ENCODE measurements at places on chromosomes 1 and 21.
A peak's percentile ranks its signal among the peaks of the same experiment; 100 is the strongest.

- no peaks in the 10 kb centered on the region for H3K36me3 ChIP-seq
- H3K4me3 ChIP-seq: no peak overlapping the region
- H3K27me3 ChIP-seq: no peaks in the 10 kb centered on the region
Measured at GRCh38 chr1:94580367-94581115, 39.0 kb upstream of the F3 start.

DNA sequence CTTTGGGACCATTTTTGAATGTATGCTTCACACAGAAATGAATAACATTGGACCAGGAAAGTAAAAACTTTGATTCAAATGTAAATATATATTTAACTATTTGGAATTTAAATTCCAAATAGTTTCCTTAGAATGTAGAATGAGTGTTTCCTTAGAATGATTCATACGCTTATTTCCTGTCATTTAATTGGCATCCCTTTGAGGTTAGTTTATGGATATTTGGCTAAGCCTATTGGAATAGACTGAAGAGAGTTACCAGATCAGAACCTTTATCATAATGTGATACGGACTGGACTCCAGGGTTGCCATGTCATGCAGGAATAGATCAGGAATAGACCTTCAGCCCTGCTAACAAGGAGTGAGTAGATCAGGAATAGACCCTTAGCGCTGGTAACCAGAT is 133.1 kb downstream of the TNNI3K start:
- no peak for DNase-seq
- H3K4me1 ChIP-seq: no peaks in the 10 kb centered on the region

DNA sequence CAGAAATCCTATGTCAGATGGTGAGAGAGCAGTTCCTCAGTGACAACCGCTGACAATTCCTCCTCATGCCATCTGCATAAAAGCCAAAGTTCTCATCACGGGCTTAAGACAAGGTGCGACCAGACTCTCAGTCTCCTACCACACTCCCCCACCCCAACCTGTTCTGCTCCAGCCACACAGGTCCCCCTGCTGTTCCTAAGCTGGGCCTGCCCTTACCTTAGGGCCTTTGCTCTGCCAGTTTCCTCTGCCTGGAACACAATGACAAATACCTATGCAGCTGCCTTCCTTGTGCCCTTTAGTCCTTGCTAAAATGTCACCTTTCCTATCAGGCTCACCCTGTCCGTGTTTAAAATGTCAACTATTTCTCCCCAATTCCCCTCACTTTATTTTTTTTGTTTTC is 382.2 kb downstream of the NTNG1 start:
- H3K27ac ChIP-seq: no peak overlapping the region
- no peaks in the 10 kb centered on the region for H3K27me3 ChIP-seq
- no peaks in the 10 kb centered on the region for H3K36me3 ChIP-seq
- H3K4me1 ChIP-seq: peaks cover 13% of the 10 kb centered on the region
- no peak overlapping the region for H3K4me3 ChIP-seq

- DNase-seq: peak; percentile 94
- H3K36me3 ChIP-seq: no peaks in the 10 kb centered on the region
- H3K4me1 ChIP-seq: peaks cover 22% of the 10 kb centered on the region
- H3K27me3 ChIP-seq: no peaks in the 10 kb centered on the region
- H3K4me3 ChIP-seq: no peak overlapping the region
- peak overlapping the region; percentile 23 for H3K27ac ChIP-seq
Measured at GRCh38 chr21:21165063-21165645, 166.9 kb downstream of the NCAM2 start.

GRCh38 chr1:18599086-18599485 is 31.6 kb upstream of the PAX7 start:
- H3K4me3 ChIP-seq: no peak overlapping the region
- no peaks in the 10 kb centered on the region for H3K36me3 ChIP-seq
- no peak for DNase-seq
- no peaks in the 10 kb centered on the region for H3K4me1 ChIP-seq
- H3K27ac ChIP-seq: no peak overlapping the region

DNA sequence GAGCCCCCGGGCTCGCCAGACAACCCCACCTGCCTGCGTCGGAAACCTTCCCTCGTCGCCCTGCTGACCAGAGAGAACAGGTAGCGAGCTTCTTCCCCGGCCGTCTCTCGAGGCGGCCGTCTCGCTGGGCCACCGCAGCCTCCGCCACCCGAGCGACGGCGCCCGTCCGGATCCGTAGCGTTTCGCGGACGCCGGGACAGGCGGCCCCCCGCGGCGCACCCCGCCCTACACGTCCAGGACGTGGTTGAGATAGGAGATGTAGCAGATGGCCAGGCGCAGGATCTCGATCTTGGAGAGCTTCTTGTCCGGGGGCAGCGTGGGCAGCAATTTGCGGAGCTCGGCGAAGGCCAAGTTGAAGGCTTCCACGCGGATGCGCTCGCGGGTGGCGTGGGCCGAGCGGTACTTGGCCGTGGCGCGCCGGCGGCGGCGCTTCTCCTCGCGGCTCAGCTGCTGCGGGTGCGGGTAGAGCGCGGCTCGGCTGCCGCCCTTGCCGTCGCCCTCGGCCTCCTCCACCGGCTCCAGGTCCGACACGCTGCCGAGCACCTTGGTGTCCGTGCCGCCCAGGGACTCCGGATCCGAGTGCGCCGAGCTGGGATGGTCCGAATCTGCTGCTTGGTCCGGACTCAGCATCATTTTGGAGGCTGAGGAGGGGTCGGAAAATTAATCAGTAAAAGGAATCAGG is 3.0 kb downstream of the NHLH2 start:
- H3K27me3 ChIP-seq: peaks cover 69% of the 10 kb centered on the region
- no peaks in the 10 kb centered on the region for H3K36me3 ChIP-seq
- peak; percentile 28 for DNase-seq
- no peaks in the 10 kb centered on the region for H3K4me1 ChIP-seq
- H3K4me3 ChIP-seq: 0 out of 2 replicates have a peak overlapping the region, but pooled peaks have one; percentile 51
- H3K27ac ChIP-seq: no peak overlapping the region

GRCh38 chr1:89633800-89634625 is 1.1 kb downstream of the LRRC8C start:
- DNase-seq: peak; percentile 57
- no peaks in the 10 kb centered on the region for H3K36me3 ChIP-seq
- peak overlapping the region; percentile 90 for H3K4me3 ChIP-seq
- H3K27ac ChIP-seq: 0 out of 2 replicates have a peak overlapping the region, but pooled peaks have one; percentile 21
- H3K27me3 ChIP-seq: no peaks in the 10 kb centered on the region

- H3K36me3 ChIP-seq: 0 out of 2 replicates have a peak, but pooled peaks cover 4% of the 10 kb centered on the region
- peaks cover 13% of the 10 kb centered on the region for H3K4me1 ChIP-seq
- H3K27ac ChIP-seq: no peak overlapping the region
Measured at GRCh38 chr1:231557411-231557810, 28.9 kb downstream of the TSNAX start.

DNA sequence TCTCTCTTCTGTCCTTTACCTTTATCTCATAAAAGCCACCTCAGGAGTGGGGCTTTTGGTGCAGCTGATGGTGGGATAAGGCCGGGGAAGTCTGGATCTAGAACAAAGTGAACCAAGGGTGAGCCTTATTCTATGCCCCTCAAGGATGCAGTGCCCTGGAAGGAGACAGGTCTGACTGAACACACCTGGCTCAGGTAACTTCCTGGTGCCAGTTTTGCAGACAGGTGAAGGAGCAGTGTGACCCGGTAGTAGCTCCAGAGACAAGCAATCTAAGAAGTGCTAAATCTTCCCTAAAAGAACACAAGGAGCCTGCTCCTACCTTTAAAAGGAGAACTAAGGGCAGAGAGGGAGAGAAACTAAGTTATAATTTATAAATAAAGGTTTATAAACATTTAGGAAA is 2.9 kb downstream of the KCNJ15 start:
- peaks cover 30% of the 10 kb centered on the region for H3K4me1 ChIP-seq
- H3K4me3 ChIP-seq: no peak overlapping the region
- H3K27me3 ChIP-seq: no peaks in the 10 kb centered on the region
- DNase-seq: no peak
- no peaks in the 10 kb centered on the region for H3K36me3 ChIP-seq
- no peak overlapping the region for H3K27ac ChIP-seq

DNA sequence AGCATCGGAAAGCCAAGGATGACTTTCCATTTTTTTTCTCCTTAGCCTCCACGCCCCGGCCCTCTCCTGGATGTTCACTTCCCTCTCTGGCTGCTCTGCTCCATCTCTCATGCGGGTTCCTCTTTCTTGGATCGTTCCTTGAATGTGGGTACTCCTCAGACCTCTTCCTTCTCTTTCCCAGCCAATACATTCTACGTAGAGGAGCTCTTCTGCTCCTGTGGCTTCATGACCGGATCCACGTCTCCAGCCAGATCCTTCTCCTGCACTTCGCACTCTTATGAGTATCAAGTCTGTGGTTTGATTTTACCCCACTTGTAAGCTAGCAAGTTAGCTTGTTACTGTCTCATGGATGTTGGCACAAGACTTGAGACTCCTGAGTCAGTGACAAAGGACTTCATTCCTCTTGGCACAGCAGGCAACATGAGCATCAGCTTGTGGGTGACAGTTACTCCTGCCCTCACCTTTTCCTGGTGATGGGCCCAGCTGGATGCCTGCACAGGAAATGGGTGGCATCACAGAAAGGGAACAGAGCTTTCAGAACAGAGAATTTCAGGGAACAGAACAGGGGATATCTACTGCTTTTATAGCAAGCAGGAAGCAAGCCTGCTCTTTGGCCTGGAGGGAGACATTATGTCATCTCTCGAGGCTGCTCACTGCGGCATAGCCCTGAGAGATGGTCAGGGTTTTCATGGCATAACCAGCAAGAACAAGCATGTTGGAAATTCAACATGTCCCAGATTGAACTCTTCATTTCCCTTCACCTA is 100.1 kb upstream of the KIF26B start:
- no peak for DNase-seq
- no peak overlapping the region for H3K4me3 ChIP-seq
- no peaks in the 10 kb centered on the region for H3K27me3 ChIP-seq

DNA sequence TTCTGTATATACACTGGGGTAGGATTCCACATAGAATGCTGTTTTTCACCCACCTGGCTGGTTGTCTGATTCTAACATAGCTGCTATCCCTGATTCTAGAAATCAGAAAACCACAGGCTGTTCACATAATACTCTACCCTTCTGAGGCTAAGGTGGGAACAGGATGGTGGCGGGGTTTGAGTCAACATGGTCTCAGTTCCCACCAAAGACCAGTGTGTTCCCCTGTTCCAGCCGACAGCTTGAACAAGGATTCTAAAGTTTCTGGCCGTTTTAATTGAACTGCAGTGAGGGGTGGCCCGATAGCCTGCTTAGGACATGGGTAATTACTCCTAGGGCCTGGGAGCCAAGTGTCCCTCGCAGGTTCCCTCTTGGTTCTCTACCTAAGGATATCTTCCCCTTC is 38.4 kb downstream of the PEX14 start:
- no peaks in the 10 kb centered on the region for H3K27me3 ChIP-seq
- no peaks in the 10 kb centered on the region for H3K36me3 ChIP-seq
- peaks cover 28% of the 10 kb centered on the region for H3K4me1 ChIP-seq
- 0 out of 2 replicates have a peak overlapping the region, but pooled peaks have one; percentile 5 for H3K27ac ChIP-seq
- no peak overlapping the region for H3K4me3 ChIP-seq

GRCh38 chr1:36098650-36099365 is 10.1 kb downstream of the ADPRS start:
- no peak for DNase-seq
- 0 out of 2 replicates have a peak, but pooled peaks cover 3% of the 10 kb centered on the region for H3K4me1 ChIP-seq
- H3K27me3 ChIP-seq: no peaks in the 10 kb centered on the region
- H3K27ac ChIP-seq: no peak overlapping the region

DNA sequence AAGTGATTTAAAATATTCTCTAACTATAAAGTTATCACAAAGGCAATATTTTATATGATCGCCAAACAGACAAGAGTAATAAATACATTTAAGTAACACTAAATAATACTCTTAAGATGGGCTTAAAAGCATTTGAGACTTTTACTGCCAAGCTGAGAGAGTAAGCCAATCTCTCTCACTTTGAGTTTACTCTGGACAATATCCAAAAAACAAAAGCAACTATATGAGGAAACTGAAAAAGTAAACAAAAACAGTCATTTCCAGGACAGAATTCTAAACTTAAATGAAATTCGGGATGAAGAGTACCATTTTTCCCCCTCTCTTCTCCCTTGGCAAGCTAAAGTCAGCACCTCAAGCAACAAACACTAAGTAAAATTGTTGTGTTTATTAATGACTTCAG is 173.2 kb downstream of the COP1 start:
- H3K4me1 ChIP-seq: peaks cover 24% of the 10 kb centered on the region
- no peak overlapping the region for H3K4me3 ChIP-seq
- H3K27me3 ChIP-seq: no peaks in the 10 kb centered on the region
- DNase-seq: peak; percentile 36
- H3K27ac ChIP-seq: no peak overlapping the region

GRCh38 chr1:3543076-3544039 is 68.0 kb downstream of the MEGF6 start:
- H3K4me1 ChIP-seq: peaks cover 19% of the 10 kb centered on the region
- H3K4me3 ChIP-seq: peak overlapping the region; percentile 32
- no peaks in the 10 kb centered on the region for H3K36me3 ChIP-seq
- peak overlapping the region; percentile 86 for H3K27ac ChIP-seq

DNA sequence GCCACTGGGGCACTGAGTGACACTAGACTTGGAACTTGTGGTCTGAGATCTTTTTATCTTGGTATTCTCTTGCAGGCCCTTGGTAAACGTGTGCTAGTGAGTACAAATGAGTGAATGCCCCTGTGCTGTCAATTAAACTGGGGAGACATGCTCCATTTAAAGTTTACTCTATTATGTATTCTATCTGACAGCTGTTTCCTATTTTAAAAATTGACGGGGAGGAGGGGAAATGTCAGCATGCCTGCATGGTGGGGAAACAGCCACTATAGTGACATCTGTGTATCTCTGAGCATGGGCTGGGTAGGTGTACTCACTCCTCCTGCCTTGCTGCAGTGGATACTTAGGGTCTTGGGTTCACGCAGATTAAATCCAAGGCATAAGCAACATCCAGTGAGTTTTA is 59.0 kb upstream of the IKBKE start:
- H3K27me3 ChIP-seq: no peaks in the 10 kb centered on the region
- no peak overlapping the region for H3K4me3 ChIP-seq

- H3K4me3 ChIP-seq: no peak overlapping the region
- H3K27ac ChIP-seq: no peak overlapping the region
- H3K36me3 ChIP-seq: no peaks in the 10 kb centered on the region
- DNase-seq: no peak
- no peaks in the 10 kb centered on the region for H3K27me3 ChIP-seq
Measured at GRCh38 chr21:38899277-38899947, 93.7 kb downstream of the ETS2 start.

GRCh38 chr21:16370186-16370585 is 640.4 kb downstream of the USP25 start:
- no peak overlapping the region for H3K27ac ChIP-seq
- H3K27me3 ChIP-seq: no peaks in the 10 kb centered on the region
- H3K36me3 ChIP-seq: no peaks in the 10 kb centered on the region

DNA sequence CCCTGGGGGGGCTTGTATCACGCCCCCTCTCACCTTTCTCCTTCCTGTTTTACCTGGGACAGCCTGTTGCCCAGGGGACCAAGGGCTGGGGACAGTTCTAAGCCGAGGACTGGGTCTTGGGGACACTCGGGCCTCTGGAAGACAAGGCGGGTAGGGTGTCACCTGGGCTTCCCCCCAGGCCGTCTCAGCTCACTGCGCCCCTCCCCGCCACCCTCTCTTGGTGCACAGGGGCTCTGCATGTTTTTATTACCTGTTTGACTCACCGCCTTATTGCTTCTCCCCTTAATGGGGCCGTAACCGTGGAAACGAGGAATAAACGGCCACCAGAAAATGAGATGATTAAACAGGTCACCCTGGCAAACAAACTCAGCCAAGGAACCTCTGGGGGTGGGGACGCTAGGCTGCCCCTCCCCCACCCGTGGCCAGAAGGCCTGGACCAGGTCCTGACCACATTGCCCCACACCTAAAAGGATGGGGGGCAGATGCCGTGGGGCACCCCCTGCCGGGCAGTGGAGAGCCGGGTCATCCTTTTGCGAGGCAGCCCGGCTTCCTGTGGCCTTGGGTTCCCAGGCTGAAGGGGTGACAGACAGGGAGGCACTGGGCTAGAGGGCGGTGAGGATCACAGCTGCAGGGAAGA is 109.9 kb downstream of the CASZ1 start:
- no peaks in the 10 kb centered on the region for H3K4me1 ChIP-seq
- no peak overlapping the region for H3K27ac ChIP-seq
- no peaks in the 10 kb centered on the region for H3K27me3 ChIP-seq

- no peaks in the 10 kb centered on the region for H3K36me3 ChIP-seq
- no peak for DNase-seq
- peaks cover 7% of the 10 kb centered on the region for H3K4me1 ChIP-seq
- no peak overlapping the region for H3K4me3 ChIP-seq
- no peaks in the 10 kb centered on the region for H3K27me3 ChIP-seq
Measured at GRCh38 chr1:59180735-59181134, 116.2 kb upstream of the FGGY start.

Measured in GM23248 (cell line).